ENCODE measurements at places on chromosomes 16 and 17.

DNA sequence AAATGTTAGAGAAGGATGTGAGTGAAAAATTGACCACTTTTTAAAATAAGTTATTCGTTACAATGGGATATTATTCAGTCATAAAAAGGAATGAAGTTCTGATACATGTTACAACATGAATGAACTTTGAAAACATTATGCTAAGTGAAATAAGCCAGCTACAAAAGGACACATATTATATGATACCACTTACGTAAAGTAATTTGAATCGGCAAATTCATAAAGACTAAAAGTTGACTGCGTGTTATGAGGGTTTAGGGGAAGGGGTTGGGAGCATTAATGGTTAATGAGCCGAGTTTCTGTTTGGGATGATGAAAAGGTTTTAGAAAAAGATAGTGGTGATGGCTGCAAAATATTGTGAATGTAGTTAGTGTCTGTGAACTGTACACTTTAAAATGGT lies 73.1 kb downstream of the USP32 start:
- no peak for DNase-seq

- DNase-seq = no peak
Measured at GRCh38 chr16:70805380-70805779, 4.4 kb upstream of the VAC14 start.

GRCh38 chr17:43351691-43352090 lies 47.1 kb upstream of the ARL4D start:
- DNase-seq = no peak

DNA sequence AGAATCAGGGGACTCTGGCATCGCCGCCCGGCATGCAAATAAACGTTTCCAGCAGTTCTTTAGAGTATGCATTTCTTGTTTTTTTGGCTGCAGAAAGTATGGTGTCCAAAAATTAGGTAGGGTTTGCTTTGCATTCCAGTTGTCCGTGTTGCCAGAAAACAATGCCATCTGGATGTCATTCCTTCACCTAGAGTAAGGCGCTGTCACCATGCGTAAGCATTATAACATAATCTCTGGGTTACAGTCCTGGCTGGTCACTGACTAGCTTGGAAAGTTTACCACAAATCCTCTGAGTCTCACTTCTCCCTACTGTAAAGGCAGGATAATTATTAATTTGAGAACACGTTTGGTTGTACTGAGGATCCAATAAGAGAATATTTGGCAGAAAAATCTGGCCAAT lies 457.7 kb downstream of the XYLT1 start:
- no peak for DNase-seq

GRCh38 chr17:394718-395095 lies 42.1 kb upstream of the RPH3AL start:
- no peak for DNase-seq

- DNase-seq = no peak
Measured at GRCh38 chr16:5580772-5581171, 483.2 kb upstream of the EEF2KMT start.

DNA sequence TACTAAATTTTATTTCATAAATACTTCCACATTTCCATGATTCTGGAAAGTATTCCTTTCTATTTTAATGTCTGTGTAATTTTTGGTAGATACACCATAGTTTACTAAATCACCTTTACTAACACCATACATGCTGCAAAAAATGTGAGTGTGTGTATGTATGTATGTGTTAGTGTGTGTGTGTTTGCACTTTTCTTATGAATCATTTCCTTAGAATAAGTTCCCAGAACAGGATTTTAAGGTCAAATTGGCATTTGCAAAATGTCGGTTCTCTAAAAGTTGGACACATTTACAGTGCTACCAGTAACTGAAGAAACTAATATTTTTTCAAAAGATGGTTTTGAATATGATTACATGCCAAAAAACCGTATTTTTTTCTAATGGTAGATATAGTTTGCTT lies 137.1 kb downstream of the CYB561 start:
- no peak for DNase-seq

DNA sequence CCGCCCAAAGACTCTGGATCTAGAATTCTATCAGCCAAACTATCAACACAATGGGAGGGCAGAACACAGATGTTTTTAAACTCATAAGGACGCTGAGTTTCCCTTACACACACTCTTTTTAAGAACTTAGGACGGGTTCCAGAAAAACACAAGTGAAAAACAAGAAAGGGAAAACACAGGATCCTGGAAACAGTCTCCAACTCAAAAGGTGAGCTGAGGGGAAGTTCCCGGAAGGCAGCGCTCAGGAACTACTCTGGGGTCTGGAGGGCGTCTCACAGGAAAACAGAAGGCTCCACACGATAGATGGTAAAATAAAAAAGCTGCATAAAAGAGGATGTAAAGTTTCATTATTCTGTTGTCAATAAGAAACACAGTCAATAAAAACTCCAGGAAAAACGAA lies 80.2 kb upstream of the DOC2B start:
- no peak for DNase-seq

DNA sequence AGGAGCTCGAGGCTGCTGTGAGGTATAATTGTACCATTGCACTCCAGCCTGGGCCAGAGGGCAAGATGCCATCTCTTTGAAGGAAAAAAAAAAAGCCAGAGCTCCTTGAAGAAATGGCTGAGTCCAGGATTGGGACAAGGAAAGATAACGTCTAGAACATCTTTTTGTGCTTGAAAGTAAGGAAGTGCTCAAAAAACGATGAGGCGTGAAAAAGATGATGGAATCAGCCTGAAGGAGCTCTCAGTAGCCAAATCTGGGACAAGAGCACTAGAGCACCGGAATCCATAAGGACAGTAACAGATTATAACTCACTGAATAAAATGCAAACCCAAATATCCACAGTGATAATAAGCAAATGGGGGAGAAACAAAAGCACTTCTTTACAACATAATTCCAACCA lies 22.1 kb downstream of the EFTUD2 start:
- no peak for DNase-seq

GRCh38 chr17:80640366-80641084 lies 95.9 kb downstream of the RPTOR start:
- DNase-seq = no peak

DNA sequence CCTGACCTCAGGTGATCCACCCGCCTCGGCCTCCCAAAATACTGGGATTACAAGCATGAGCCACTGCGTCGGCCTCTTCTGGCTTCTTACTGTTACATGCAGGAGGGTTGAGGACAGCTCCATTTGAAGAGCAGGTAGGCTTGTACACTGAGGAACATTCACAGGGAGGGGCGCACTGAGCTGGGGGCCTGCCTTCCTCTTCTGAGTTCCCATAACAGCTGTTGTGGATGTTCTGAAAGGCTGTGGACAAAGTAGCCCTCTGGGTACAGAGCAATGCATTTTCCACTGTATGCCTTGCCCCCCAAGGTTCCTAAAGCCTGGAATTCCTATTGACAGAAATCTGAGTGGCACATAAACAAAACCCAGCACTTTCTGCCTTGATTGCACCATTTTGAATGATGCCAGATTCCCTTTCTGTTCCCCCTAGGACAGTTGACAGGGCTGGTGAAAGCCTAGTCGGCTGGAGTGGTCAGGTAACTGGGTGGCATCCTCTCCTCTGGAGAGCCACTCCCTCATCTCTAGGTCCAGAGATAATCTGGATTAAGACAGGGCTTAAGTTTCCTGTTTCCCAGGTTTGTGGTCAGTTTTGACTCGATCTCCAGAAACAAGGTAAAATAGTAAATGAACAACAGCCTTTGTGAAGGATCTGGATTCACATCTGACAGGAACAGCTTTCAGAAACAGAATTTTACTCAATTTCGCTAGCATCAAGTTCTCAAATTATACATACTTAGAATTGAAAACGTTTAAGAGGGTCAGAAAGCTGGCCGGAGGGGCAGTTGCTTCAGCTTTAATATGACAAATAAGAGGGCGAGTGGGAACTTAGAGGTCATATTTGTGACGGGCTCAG lies 1.3 kb upstream of the CDK5R1 start:
- no peak for DNase-seq

- no peak for DNase-seq
Measured at GRCh38 chr16:83717814-83718213, 90.0 kb upstream of the HSBP1 start.

DNA sequence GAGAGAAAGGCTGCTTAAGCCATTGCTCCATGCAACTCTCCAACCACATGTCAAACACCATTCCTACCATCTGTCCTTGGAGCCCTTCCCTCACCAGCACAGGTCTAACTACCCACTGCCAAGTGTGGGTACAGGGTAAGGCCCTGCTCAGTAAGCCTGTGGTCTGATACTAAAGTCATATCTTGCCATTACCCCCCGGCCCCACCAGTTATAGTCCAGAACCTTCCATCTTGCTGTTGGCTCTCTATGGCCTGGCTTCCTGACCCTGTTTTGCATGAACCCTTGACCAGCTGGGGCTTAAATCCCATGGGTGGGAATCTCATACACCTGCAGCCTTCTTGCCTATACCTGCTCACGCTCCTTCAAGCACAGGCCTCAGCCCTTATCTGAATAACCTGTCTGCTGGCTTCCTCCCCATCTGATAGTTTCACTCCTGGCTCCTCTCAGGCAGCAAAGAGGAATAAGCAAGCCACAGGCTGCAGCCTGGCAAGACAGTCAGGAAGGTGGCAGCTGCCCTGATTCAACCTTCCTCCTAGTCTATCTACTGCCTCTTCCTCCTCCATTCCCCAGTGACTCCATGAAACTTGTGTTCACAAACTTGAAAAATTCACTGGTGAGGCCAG lies 64.1 kb downstream of the ZFHX3 start:
- DNase-seq = no peak

- DNase-seq = no peak
Measured at GRCh38 chr17:47801176-47801765, 20.3 kb downstream of the OSBPL7 start.

- no peak for DNase-seq
Measured at GRCh38 chr17:32276171-32276601, 10.6 kb downstream of the RHBDL3 start.

- no peak for DNase-seq
Measured at GRCh38 chr17:72240333-72240732, 119.5 kb downstream of the SOX9 start.

GRCh38 chr17:81515530-81516041 lies 3.0 kb upstream of the ACTG1 start:
- DNase-seq = no peak

GRCh38 chr17:76408037-76408849 lies 23.8 kb downstream of the SPHK1 start:
- peak; percentile 83 for DNase-seq

DNA sequence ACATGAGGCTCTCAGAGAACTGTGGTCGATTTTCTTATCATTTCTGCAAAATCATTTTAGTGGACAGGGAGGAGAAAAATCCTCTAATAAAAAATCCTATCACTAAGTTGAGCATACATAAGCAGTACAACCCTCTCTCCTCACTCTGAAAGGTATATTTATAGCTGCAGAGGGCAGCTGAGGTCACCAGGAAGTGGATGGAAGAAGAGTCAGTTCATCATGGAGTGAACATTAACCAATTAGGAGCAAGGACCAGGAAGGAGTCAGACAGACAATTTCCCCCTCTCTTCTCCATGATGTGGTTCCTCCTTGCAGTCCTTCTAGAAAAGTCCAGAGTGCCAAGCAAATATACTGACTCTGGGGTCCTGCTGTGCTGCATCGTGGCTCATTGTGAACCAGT lies 253.7 kb downstream of the TOX3 start:
- no peak for DNase-seq

- DNase-seq = no peak
Measured at GRCh38 chr16:27779641-27780164, 229.8 kb downstream of the KATNIP start.

DNA sequence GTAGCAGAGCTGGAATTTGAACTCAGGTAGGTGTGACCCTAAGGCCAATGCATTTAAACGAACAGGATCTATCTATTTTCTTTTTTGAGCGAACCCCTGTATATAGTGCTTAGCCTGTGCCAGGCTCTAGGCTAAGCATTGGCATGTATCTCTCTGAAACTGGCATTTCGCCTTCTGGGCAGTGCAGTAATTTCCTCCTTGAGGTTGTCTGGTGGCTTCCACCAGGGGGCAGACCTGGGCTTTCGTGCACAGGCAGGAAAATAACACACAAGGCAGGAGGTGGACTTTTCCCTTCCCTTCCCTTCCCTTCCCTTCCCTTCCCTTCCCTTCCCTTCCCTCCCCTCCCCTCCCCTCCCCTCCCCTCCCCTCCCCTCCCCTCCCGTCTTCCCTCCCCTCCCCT lies 34.4 kb upstream of the PRKCB start:
- peak; percentile 69 for DNase-seq

DNA sequence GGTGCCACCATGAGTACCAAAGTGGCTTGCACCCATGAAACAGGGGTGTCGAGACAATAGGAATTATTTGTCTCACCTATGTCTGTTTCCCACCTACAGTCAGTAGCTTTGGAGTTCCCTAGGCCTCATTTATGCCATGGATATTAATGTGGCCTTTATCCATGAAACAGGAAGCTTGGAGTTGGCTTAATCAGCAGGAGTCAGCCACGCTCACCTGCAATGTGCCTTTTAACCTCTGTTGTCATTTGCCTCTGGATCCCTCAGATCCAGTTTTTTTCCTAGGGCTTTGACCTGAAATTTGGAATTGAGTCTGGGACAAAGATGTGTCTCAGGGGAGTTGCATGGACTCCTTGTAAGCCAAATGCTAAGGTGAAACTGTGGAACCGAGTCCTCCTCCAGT lies 44.4 kb downstream of the TAOK1 start:
- no peak for DNase-seq

GRCh38 chr16:64253525-64253924 lies 868.3 kb downstream of the CDH11 start:
- DNase-seq = no peak

DNA sequence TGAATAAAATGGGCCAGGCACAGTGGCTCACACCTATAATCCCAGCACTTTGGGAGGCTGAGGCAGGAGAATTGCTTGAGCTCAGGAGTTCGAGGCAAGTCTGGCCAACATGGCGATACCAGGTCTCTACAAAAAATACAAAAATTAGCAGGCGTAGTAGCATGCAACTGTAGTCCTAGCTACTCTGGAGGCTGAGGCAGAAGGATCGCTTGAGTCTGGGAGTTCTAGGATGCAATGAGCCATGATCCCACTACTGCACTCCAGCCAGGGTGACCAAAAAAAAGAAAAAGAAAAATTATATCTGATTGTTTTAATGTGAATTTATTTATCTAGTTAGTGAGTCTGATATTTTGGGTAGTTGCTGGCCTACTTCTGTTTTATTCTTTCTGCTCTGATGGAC lies 7.0 kb downstream of the IL34 start:
- DNase-seq = no peak

GRCh38 chr16:28188085-28188916 lies 23.5 kb downstream of the XPO6 start:
- no peak for DNase-seq

GRCh38 chr16:81018496-81018895 lies 11.5 kb downstream of the CENPN start:
- no peak for DNase-seq

GRCh38 chr17:50538549-50539410 lies 6.2 kb downstream of the EPN3 start:
- DNase-seq = no peak

DNA sequence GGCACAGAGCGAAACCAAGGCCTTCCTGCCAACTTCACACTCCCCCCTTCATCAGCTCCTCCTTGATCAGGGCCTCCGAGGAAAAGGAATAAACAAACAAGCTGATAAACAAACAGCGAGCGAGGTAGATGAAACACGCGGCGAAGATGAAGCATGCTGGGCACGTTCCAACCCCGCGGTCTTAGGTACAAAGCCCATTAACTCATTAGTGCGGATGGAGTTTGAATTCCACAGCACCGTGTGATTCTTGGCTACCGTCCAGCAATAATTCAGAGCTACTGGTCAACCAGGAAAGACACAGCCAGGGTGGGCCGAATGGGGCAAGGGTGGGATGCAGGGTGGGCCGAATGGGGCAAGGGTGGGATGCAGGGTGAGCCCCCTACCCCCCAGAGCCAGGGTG lies 67.3 kb downstream of the RBFOX3 start:
- no peak for DNase-seq

- DNase-seq = no peak
Measured at GRCh38 chr17:7343250-7343649, 6.9 kb downstream of the ACAP1 start.

All from cerebellum (tissue), 4 donors.